ENCODE measurements at places on chromosomes 16 and 17.

DNA sequence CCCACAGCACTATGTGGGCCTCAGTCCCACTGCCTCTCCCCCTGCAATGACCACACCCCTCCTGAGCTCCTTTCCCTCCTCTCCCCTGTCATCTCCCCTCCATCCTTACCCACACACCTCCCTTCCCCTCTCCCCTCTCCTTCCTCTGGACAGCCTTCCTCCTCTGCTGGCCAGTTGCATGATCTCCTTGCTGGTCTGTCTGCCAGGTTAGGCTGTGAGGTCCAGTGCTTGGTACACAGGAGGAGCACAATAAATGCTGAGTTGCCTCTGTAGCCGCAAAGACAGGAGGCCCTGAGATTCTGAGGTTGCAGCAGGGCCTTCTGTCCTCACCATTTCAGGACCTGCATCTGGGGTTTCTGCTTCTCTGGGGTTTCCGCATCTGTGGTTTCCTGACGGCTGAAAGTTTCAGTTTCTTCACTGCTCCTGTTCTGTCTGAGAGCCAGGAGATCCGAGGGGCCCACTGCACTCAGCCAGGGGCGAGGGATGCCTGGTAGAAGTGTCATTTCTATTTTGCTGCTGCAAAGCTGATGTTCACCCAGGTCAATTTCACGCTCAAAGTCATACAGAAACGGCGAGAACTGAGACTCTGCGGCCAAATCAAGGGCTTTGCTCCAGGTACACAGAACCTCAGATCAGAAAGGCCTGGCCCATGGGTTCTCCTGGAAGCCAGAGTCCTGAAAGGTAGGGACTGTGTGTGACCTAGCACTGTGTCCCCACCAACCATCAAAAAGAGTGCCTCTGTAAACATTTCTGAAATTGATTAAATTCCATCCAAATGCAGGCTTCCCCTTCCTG, 4.6 kb upstream of the SLC12A3 start:
- no peak for DNase-seq

DNA sequence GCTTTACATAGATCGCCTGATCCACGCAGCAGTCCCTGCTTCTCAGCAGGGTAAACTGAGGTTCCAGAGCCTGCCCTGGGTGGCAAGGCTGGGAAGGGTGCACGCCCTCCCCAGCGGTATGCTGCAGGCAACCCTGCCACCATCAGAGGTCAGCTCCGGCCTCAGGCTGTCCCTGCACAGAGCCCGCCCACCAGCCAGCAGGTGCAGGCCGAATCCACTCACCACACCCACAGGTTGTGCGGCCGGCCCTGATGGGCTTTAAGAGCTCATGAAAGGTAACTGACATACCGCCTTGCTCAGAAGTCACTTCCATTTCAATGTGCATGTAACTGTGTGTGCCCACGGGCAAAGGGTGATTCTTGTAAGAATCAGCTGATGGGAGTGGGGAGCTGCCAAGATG, 7.1 kb downstream of the RBFOX3 start:
- no peak for DNase-seq

DNA sequence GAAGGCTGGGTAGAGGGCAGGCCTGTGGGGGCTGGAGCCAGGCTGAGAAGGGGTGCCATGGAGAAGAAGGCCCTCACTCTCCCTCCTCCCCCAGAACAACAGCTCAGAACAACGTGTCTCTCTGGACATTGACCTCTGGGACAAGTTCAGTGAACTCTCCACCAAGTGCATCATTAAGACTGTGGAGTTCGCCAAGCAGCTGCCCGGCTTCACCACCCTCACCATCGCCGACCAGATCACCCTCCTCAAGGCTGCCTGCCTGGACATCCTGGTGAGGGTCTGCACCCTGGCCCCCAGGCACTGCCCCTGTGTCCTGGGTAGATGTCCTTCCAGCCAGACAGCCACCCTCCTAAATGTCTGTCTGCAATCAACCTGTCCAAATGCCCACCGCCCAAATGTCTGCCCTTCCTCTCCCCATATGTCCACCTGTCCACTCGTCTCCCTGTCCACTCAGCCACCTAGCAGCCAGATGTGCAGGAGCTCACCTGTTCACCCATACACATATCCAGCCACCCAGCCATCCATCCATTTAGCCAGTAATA, 12.2 kb downstream of the GJD3 start:
- DNase-seq, result no peak

DNA sequence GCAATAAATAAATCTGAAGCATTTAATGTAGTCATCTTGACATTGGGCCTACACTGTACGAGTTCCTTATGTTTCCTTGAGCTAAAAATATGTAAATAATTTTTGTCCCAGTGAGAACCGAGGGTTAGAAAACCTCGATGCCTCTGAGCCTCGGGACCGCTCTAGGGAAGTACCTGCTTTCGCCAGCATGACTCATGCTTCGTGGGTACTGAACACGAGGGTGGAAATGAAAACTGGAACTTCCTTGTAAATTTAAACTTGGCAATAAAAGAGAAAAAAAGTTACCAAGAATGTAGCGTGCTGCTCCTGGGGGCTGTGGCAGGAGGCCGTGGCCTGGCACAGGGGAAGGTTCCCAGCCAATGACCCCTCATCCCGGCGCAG, 74.1 kb downstream of the SOCS1 start:
- DNase-seq, result peak; percentile 30

DNA sequence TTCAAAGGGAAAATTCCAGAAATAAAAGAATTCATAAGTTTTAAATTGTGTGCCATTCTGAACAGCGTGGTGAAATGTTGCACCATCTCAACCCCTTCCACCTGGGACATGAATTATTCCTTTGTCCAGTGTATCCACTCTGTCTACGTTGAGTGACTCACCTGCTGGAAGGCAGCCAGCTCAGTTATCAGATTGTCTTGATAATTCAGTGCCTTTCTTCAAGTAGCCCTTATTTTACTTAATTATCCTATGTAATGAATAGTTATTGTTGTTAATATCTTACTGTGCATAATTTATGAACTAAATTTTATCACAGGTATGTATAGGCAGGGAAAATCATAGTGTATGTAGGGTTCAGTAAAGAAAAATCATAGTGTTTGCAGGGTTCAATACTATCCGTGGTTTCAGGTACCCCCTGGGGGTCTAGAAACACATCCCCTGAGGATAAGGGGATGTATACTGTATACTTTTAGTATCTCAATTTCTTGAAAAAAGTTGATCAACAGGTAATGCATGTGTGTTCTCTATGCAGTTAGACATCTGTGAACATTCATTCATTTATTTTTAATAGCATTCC, 7.7 kb upstream of the PCTP start:
- DNase-seq, result peak; percentile 38

DNA sequence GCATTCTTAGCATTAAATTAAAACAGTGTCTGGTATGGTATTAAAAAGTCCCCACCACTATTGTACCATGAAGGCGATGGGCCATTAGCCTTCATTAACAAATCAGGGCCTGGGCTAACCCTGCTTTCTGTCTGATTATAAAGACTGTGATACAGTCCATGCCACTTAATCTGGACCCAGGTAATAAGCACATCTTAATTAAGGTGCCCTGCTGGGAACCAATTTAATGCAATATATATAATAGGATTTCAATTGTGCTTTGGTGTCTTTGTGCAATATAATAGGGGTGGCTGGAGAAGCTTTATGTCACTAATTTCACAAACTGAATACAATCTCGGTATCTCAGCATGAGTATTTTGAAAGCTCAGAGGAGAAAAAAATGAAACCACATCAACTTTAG, 64.4 kb upstream of the CDH8 start:
- no peak for DNase-seq

DNA sequence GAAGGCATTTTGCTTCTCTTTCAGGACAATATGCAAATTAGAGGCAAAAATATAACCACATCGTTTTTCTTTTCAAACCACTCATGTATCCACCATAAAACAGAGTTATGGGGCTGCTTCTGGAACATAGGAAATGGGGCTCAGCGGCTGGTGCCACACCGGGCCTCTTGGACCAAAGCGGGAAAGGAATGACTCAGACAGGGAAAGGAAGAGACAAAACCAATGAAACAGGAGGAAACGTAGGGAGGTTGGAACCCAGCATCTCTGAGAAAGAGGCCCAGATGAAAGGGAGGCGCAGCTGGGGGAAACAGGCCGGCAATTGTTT, 28.5 kb downstream of the CUEDC1 start:
- DNase-seq, result no peak

- peak; percentile 49 for DNase-seq
These were observed 36.5 kb downstream of the HOXB1 start for GRCh38 chr17:48494335-48494734.

DNA sequence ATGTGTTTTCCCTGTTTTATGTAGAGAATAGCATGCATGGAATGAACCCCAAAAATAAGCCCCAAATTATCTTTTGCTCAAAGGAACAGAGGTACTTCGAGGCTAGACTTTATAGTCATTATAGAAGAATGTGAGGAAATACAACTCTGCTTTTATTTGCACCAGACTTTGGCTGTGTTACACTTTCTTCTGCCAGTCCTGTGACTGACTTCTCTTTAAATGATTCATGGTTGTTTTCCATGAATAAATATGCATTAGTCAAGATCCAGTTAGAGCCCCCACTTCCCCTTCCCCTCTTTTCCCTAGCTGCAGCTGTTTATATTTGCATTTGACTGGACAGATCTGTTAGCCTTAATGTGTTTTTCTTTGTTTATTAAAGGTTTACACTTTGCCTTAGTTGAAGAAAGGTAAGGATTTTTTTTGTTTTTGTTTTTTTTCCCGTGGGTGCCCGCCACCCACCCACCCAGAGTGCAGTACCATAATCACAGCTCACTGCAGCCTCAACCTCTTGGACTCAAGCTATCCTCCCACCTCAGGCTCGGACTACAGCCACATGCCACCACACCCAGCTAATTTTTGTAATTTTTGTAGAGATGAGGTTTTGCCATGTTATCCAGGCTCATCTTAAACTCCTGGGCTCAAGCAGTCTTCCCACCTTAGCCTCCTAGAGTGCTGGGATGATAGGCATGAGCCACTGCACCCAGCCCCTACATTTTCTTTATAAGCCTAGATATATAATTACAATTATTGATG, 152.6 kb downstream of the CYB561 start:
- DNase-seq, result peak; percentile 85

GRCh38 chr16:68660359-68660795, 15.3 kb downstream of the CDH3 start:
- peak; percentile 59 for DNase-seq

DNA sequence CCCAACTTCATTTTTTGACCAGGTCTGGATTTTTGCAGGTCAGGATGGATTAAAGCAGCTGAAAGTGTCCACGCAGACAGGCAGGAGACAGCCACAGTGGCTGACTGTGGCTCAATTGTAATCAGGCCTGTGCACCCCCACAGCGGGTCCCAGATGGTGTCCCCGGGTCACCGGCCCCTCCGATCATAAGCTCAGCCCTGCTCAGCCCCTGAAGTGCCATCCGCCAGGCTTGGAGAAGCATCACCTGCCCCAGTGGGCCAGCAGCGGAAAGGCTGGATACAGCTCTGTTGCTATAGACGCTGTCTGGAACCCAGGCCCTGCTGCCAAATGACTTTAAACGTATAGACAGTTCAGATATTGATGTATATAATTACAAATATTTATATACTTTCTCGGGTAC, 60.6 kb downstream of the RPH3AL start:
- DNase-seq, result no peak

GRCh38 chr16:50741225-50741780, 583 bp upstream of the CYLD start:
- DNase-seq, result no peak

DNA sequence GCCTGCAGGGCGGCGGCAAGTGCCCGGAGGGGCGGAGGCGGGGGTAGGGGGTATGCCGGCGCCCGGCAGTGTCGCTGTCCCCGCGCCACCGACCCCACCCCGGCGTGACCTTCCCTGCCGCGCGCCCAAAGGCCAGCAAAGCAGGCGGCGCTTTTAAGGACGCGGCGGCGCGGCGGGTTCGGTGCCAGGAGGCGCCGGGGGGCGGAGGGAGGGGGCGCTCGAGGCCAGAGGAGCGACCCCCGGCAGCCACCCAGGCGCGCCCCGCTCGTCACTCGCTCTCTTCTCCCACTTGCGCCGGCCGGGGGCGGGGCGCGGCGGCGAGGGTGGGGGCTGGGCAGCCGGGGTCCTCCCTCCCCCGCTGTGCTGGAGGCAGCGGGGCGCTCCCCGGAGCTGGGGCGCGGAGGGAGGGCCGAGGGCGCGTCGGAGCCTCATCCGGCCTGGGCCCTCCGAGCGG, 8.6 kb upstream of the BAHCC1 start:
- no peak for DNase-seq

GRCh38 chr17:17413215-17413792, 63.5 kb upstream of the MED9 start:
- DNase-seq, result no peak

DNA sequence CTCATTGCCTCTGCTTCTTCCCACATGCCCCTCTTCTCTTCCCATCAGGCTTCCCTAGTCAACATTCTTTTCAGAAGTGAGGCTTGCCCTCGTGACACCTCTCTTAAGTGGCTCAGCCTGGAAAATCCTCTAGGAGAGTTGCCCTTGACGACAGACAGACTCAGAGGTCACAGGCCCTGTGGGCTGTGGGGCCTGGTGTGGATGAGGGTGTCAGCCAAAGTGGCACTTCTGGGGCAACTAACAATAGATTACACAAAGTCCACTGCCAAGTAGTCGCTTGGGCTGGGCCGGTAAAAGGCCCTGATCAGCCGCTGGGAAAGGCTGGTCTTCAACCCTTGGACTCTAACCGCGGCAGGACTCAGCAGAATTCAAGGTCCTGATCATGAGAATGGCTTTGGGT, 33.7 kb upstream of the METTL16 start:
- no peak for DNase-seq

GRCh38 chr16:88591577-88592021, 21.4 kb downstream of the ZC3H18 start:
- DNase-seq, result no peak

DNA sequence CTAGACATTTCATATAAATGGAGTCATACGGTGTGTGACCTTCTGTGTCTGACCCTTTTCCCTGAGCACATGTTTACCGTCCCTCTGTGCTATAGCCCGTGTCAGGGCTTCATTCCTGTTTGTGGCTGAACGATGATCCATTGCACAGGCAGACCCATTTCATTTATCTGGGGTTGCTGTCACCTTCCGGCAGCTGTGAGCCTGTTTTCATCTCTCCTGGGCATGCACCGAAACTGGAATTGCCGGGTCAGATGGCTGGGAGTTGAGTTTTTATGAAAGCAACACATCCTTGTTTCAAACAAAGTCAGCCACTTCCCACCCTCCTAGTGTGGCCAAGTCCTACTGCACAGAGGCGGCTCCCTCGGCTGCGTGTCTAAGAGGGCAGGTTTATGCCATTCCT, 25.5 kb downstream of the BAIAP2 start:
- DNase-seq, result no peak

DNA sequence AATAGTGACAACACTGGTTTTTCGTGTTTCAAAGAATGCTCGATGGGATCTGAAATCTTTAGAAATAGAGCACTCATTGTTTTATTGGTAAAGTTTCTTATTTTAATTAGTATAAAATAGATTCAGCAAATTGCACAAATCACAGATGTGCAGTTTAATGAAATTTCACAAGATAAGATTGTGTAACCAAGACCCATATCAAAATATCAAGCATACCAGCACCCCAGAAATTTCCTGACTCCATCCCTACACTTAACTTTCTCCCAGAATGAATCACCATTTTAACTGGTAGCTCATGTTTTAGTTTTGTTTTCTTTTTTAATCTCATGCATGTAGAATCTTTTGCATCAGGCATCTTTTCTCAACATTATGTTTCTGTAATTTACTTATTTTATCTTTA, 185.9 kb downstream of the KCNJ2 start:
- peak; percentile 78 for DNase-seq

Measured in iris pigment epithelial cell (primary cell).